AG09319 (cell line): ENCODE measurements at places on chromosomes 1 and 21.

DNA sequence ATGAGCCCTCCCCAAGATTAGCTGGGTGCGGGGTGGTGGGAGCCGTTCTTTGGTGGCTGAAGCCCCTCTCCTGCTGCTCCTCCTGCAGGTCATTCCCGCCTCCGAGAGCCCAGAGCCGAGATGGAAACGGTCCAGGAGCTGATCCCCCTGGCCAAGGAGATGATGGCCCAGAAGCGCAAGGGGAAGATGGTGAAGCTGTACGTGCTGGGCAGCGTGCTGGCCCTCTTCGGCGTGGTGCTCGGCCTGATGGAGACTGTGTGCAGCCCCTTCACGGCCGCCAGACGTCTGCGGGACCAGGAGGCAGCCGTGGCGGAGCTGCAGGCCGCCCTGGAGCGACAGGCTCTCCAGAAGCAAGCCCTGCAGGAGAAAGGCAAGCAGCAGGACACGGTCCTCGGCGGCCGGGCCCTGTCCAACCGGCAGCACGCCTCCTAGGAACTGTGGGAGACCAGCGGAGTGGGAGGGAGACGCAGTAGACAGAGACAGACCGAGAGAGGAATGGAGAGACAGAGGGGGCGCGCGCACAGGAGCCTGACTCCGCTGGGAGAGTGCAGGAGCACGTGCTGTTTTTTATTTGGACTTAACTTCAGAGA lies 448 bp downstream of the G0S2 start:
- DNase-seq: no peak

GRCh38 chr1:32818804-32819541 lies 1.5 kb downstream of the S100PBP start:
- DNase-seq: no peak

DNA sequence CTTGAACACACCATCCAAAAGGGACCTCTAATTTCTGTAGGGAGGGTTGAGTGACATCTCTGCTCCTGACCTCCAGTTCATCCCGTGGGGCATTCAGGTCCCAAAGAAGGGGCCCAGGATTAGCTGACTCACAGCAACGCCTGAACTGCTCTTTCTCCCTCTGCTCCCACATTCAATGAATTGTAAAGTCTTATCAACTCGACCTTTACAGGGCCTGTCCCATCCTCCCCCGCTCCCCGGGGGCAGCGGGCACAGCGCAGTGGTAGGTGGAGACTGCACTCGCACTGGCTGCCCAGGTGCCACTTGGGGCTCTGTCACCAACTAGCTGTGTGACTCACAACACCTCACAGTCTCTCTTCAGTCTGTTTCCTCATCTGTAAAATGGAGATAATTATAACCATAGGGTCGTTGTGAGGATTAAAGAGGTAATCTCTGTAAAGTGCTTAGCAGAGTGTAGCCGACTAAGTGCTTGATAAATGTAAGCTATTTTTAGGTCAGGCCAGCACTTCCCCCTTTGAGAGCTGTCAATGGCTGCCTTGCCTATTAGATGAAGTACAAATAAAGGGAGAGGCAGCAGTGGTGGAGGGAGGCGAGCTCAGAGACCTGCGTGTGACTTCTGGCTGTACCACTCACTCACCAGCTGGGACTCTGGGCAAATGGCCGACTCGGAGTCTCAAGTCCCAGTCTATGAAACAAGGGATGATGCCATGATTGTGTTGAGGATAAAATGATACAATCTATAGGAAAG lies 637 bp upstream of the MYBPHL start:
- DNase-seq: no peak

DNA sequence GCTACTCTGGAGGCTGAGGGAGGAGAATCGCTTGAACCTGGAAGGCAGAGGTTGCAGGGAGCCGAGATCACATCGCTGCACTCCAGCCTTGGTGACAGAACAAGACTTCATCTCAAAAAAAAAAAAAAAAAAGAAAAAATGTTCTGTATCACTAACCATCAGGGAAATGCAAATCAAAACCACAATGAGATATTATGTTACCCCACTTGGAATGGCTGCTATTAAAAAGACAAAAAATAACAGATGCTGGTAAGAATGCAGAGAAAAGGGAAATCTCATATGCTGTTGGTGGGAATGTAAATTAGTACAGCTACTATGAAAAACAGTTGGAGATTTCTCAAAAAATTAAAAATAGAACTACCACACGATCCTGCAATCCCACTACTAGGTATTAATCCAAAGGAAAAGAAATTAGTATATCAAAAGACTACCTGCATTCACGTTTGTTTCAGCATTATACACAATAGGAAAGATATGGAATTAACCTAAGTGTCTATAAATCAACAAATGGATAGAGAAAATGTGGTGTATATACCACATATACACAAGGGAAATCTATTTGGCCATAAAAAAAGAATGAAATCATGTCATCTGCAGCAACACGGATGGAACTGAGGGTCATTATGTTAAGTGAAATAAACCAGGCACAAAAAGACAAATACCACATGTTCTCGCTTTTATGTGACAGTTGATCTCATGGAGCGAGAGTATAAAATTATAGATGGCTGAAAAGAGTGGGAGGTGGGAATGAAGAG lies 62.6 kb downstream of the ABL2 start:
- peak; percentile 42 for DNase-seq

- no peak for DNase-seq
These were observed 162.3 kb upstream of the ADAMTS5 start for GRCh38 chr21:27129215-27129614.

GRCh38 chr1:56477164-56478111 lies 101.9 kb downstream of the PLPP3 start:
- DNase-seq: no peak

GRCh38 chr1:225595452-225595851 lies 57.5 kb downstream of the ENAH start:
- no peak for DNase-seq

DNA sequence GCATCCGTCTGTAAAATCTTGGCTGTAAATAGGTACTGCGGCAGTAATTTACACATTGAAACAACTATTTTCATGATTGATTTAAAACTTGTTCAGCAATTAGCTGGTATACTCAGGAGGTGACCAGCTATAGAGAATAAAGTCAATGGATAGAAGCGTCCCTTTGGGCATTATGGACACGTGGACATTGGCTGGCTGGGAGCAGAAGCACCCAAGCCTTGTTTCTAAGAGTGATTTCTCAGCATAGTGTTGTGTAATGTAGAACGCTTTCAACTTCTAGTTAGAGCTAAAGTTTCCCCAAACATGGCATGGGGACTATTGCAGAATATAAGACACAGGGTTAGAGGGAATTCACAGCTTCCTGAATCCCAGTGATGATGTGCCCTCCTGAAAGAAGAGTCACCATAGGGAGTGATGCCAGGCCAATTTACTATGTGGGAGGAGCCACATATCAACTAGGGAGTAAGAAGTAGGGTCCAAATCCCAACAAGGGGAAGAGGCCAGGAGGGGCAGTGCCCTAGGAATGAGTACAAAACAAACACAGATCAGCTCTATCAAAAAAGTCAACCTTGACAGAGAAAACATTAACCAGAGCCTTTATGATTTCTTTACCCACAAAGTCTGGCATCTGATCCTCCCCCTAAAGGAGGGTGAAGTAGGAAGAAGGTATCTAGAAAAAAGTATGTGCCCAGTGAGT lies 92.7 kb downstream of the SUSD4 start:
- DNase-seq: no peak

GRCh38 chr1:47031585-47031984 lies 8.1 kb downstream of the CYP4X1 start:
- no peak for DNase-seq

DNA sequence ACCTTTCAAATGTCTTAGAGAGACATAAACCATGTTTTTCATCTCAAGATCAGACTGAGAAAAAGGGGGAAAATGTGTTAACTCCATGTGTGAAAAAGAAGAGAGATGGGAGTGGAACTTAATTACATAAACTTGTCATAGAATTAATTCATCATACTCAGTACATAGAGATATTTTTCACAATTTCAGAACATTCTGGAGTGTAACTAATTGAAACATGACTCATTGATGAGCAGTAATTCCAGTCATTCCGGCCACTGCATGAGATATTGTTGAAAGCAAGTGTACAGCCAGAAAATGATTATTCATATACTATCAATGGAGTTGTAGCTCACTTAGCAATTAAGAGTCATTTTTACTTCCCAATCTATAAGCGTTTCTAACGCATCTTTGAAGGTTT lies 739.3 kb downstream of the LTN1 start:
- DNase-seq: no peak

DNA sequence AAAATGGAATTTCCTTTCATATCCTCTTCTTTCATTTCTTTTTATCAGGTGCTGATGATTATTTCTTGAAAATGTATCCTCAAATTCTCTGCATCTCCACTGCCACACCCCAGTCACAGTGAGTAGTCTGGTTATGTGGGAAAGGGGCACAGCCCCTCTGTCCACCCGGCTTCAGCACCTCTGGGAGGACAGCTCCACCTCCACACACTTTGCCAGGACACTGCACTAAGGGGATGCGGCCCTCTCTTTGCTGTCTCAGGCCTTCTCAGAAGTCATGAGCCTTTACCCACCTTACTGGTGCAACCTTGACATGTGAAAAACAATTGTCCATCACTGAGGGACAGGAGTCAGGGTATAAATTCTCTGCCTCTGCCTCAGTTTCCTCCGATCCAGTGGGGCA lies 433.1 kb downstream of the PCP4 start:
- no peak for DNase-seq

- no peak for DNase-seq
These were observed 30.3 kb downstream of the WNT4 start for GRCh38 chr1:22112554-22112953.

DNA sequence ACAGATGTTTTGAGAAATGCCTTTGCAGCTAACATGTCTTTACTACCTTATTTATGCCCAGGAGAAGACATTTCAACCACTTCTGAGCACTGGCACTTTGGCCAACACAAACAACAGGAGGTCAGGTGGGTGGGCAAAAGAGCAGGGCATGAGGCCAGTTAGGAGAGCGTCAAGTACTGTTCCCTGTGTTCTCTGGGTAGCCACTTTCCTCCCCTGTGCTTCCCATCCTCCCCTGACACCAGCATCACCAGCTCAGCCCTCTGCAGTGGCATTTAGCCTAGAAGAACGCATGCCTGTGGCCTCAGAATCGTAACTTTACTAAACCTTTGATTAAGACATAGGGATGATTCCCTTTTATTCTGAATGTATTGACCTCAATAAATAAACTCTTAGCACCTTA lies 18.3 kb downstream of the BTG2 start:
- DNase-seq: no peak

GRCh38 chr1:197008861-197009260 lies 31.5 kb downstream of the CFHR5 start:
- DNase-seq: no peak

DNA sequence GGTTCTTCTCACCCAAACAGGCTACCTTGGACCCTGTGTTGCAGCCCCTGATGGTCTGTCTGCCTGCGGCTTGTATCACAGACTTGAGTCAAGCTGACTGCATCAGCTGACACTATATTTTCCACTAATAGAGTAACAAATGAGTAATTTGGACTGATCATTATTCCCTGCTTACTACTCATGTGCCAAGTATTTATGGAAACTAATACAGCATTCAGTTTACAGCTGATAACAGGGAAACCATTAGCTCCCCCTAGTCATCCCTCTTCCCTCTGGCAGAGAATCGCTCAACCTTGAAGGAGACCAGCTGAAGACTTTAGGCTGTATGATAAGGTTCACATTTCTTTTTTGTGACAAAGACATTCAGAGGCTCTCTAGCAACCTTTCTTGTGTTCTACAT lies 116.6 kb upstream of the SYT6 start:
- DNase-seq: no peak

- no peak for DNase-seq
These were observed 23.5 kb downstream of the CYP4B1 start for GRCh38 chr1:46822248-46822826.

GRCh38 chr1:2397007-2397679 lies 5.5 kb downstream of the RER1 start:
- DNase-seq: no peak

DNA sequence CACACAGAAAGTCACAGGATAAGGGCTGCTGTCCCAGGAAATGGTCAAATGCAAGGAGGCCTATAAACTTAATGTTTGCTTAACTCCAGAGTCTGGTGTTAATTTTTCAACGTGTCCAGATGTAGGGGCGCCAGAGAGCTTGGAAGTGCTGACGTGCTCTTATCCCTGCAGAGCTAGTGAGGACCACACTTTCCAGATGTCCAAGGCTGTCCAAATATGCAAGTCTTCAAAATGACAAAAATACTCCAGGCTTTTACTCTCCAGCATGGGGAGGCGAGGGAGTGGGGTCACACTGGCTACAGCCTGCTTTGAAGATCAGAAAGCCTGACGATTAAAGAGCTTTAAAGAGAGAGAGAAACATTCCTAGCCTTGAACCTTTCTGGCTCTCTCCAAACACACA lies 57.6 kb downstream of the ABCA4 start:
- DNase-seq: no peak

DNA sequence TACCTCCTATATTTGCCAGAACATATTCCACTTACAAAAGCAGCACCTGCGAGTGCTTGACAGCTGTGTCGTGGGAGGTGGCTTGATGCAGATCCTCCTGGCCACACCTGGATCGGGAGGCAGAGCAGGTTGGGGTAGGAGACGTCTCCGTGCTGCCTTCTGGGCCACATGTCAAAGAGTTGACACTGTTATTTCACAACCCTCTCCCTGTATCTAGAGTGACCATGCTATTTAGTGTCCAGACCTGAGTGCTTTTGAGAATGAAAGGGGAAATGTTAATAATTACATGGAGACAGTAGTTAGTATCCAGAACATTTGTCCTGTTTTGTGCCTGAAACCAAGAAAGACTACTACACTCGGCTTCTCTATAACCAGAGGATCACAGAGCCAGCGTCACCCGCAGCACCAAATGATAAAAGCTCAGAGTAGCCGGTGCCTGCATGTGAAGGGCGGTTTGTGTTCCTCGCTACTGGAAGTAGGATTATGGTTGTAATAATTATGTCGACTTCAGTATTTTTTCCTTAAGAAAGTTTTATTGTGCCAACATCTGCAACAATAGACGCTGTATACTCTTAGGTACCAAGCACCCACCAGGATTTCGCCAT lies 77.1 kb downstream of the GALNT2 start:
- no peak for DNase-seq

- no peak for DNase-seq
These were observed 59.0 kb downstream of the SPATA46 start for GRCh38 chr1:162317621-162318020.

GRCh38 chr1:196152975-196153374 lies 455.3 kb downstream of the KCNT2 start:
- no peak for DNase-seq

- DNase-seq: no peak
These were observed 10.7 kb upstream of the SDC3 start for GRCh38 chr1:30919025-30919881.
